Liver (tissue), 10 donors: ENCODE measurements at places on chromosomes 16 and 17. TPM values are rescaled to one million over a fixed set of nuclear protein-coding genes. Genes with fewer than 3 reads are reported as not detected.

KRTAP4-9 gene
- not detected for total RNA-seq

EVI2B gene
- 3.5 TPM for total RNA-seq

MGAT5B gene
- total RNA-seq: not detected

ABCA6 gene
- 45.5 TPM for total RNA-seq

ABCA3 gene
- total RNA-seq: 1.1 TPM
